ENCODE measurements at places on chromosomes 1 and 21. TPM values are rescaled to one million over a fixed set of nuclear protein-coding genes. Genes with fewer than 3 reads are reported as not detected.

GRCh38 chr21:45948576-45949141, 32.9 kb upstream of the COL6A1 start:
- no peak for DNase-seq

DNA sequence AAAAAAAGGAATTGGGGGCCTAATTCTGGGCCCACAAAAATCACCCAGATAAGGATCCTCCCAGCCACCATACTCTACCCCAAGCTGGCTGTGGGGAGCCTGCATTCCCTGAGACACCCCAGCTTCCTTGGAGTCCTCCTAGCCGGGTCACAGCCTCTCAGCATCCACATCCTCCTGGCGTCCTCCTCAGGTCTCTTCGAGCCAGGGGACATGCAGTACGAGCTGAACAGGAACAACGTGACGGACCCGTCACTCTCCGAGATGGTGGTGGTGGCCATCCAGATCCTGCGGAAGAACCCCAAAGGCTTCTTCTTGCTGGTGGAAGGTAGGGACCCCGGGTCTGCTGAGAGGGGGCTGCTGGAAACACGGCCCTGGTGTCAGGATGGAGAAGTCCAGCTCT, 64.3 kb downstream of the ALPL start:
- no peak for DNase-seq

GRCh38 chr21:42039911-42040351, 29.8 kb upstream of the ZBTB21 start:
- DNase-seq: no peak

- no peak for DNase-seq
Measured at GRCh38 chr1:15023205-15023604, 130.3 kb upstream of the TMEM51 start.

GRCh38 chr1:38997034-38997900, 6.2 kb downstream of the AKIRIN1 start:
- no peak for DNase-seq

- DNase-seq: peak; percentile 91
Measured at GRCh38 chr1:160629286-160630210, 17.3 kb downstream of the SLAMF1 start.

GRCh38 chr1:3215198-3216014, 146.4 kb downstream of the PRDM16 start:
- no peak for DNase-seq

DNA sequence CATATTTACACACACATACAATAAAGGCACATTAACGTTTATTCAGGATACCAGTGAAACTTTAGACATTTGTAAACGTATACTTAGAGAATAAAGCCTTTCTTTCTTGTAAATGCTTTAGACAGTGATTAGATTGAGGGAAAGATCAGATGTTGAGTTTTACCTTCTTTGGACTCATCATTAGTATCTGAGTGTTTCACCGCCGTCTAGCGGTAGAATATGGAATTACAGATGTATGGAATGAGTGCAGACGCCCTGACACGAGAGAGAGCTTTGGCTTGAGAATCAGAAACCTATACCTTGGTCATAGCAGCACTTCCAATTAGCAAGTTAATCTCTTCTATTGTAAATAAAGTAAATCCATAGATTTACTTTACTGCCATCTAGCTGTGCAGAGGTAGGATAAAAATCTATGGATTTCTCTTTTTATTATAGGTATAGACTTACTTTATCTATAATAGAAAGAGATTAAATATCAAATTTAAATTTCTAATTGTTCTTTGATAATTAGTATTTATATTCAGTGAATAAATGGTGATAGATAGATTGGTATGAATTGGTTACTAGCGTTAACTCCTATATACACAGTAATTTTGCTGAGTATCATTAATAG, 12.6 kb downstream of the FLG2 start:
- DNase-seq: peak; percentile 72

- DNase-seq: peak; percentile 69
Measured at GRCh38 chr1:28915031-28915895, 894 bp downstream of the EPB41 start.

GRCh38 chr1:110875216-110875731, 2.3 kb downstream of the CD53 start:
- DNase-seq: peak; percentile 81

GRCh38 chr21:24278711-24279110, 1328.6 kb downstream of the MRPL39 start:
- no peak for DNase-seq

GRCh38 chr21:26169611-26170470, 729 bp downstream of the APP start:
- DNase-seq: peak; percentile 43

DNA sequence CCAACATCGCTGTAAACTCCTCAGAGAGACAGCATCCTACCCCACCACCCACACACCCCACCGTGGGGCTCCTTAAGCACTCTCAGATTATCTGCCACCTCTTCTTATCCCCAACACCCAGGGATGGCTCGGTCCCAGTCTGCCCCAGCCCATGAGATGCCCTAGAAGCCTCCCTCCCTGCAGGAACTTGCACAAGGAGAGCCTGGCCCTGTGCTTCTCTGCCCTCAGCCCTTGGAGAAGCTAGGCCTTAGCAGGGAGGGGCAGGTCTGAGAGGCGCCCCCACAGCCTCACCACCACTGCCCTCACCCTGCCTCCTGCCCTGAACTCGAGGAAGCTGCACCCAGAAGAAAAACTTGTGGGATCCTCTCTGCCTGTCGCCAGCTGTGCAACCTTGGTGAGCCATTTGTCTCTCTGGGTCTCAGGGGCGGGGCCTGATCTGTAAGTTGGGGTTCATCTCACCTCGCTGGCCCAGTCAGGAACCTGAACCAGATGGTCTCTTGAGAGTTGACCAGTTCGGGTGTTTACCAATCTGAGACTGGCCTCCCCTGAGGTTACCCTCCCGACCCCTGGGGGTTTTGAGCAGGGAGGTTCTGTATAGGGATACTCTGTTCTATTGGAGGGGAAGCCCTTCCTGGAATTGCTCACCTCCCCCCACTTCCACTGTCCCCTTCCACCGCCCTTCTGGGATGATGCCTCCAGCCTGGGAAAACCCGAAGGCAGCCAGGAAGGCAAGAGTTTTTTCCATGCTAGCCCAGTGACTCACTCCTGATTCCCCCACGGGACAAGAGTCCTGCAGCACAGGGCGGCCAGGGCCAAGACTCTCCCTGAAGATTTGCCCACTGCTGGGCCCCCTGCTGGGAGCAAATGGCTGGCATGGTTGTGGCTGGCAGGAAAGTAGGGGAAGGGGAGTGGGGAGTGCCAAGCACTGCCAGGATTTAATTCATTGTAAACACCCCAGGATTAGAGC, at the start of gene S100A3:
S100A3 (minus strand) TSS at position 537 of the 967 bp plus-strand sequence. CDS start 773 bp downstream, outside the sequence.
- no peak for DNase-seq

- no peak for DNase-seq
Measured at GRCh38 chr1:232876506-232877364, 71.5 kb downstream of the MAP10 start.

DNA sequence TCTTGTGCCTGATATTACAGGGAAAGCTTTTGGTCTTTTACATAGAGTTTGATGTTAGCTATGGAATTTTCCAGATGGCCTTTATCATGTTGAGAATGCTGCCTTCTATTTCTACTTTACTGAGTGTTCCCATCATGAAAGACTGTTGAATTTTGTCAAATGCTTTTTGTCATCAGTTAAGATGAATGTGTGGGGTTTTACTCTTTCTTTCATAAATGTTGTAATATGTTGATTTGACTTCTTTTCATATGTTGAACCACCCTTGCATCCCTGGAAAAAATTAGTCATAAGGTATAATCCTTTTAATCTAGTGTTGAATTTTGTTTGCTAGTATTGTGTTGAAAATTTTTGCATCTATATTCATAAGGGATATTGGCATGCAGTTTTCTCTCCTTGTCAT, 16.1 kb upstream of the HOOK1 start:
- no peak for DNase-seq

- DNase-seq: no peak
Measured at GRCh38 chr1:4709641-4710040, 55.2 kb downstream of the AJAP1 start.

DNA sequence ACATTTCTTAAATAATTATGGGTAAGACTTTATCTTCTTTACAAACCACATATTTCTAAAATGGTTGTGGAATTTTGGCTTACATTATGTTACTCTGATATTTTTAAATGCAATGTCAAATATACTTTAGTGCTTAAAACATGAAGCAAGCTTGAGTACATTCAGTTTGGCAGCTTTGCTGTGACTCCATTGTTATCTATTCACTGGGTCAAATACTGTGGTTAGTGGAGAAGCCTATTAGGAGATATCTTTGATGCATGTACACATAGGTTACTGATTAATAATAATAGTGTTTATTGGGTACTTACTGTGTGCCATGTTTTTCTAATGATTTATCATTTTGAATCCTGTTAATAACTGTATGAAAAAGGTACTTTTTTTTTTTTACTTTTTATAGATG, 520.4 kb upstream of the B3GALT2 start:
- no peak for DNase-seq

DNA sequence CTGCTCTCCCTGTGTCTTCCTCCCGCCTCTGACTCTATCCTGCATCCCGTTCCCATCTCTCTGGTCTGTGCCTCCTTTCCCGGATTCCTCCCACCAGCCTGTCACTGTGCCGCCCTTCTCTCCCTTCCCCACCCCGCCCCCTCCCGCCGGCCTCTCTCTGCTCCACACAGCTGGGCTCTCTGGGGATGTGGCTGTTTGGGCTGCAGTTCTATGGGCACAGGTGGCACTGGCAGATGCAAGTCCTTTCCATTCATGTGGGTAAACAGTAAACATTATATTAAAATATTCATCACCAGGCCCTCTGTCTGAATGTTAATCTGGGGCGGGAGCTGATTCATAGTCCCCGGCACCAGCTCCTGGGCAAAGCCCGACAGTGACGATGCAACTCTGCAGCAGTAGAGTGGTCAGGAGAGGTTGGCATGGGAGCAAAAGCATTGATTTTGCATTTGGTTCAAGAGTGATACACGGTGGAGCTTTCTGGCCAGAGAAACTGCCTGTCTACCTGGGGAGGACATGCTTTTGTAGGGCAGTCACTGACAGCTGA, 249.3 kb downstream of the TNR start:
- DNase-seq: no peak

DNA sequence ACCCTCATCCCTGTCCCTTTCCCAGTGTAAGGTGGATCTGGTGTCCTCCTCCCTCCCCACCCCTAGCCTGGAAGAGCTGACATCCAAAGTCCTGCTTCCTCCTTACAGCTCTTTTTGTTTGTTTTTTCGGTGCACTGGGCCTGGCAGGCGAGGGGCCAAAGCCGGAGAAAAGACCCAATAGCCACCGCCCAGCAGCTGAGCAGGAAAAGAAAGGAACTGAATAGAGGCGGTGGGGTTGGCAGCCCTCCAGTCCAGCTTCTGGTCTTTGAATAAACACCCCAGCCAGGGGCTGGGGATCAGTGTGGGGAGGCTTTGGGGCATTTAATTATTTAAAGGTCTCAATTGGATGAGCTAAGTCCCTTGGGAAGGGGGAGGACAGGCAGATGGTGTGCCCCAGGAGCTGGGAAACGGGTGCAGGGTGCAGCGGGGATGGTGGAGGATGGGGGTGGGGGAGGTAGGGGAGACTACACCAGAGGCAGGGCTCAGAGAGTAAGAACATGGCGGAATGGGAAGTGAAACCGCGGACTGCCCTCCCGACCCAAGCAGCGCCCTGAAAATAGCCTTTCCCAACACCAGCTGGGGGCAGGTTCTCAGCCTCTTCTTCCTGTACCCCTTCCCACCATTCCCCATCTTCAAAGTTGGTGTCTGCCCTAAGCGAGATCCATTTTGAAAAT, 20.2 kb downstream of the BTG2 start:
- no peak for DNase-seq

DNA sequence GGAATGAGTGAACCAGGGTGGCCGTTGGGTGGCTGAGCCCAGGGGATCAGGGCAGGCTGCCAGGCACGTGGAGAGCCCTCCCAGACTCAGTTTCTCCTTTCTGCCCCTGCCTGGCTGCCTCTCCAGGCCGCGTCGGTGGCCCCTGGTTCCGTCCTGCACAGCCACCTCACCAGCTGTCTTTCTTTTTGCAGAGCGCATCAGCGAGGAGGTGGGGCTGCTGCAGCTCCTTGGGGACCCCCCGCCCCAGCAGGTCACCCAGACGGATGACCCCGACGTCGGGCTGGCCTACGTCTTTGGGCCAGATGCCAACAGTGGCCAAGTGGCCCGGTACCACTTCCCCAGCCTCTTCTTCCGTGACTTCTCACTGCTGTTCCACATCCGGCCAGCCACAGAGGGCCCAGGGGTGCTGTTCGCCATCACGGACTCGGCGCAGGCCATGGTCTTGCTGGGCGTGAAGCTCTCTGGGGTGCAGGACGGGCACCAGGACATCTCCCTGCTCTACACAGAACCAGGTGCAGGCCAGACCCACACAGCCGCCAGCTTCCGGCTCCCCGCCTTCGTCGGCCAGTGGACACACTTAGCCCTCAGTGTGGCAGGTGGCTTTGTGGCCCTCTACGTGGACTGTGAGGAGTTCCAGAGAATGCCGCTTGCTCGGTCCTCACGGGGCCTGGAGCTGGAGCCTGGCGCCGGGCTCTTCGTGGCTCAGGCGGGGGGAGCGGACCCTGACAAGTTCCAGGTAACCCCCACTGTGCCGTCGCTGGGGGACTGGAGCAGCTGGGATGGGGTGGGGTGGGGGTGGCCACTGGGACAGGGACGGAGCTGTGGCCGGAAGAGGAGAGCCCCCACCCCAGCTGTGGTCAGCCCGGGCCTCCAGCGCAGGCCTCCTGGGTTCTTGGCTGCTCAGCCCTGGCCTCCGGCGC, 63.3 kb downstream of the COL18A1 start:
- DNase-seq: no peak

GRCh38 chr1:29181413-29182225, at the start of gene SRSF4:
SRSF4 (minus strand) TSS chr1:29181900; CDS start chr1:29181752, 148 bp downstream.
- peak; percentile 99 for DNase-seq

GRCh38 chr1:214425101-214425500, 126.3 kb downstream of the PTPN14 start:
- no peak for DNase-seq

GRCh38 chr1:172993640-172994039, 57.1 kb downstream of the TNFSF18 start:
- no peak for DNase-seq

DNA sequence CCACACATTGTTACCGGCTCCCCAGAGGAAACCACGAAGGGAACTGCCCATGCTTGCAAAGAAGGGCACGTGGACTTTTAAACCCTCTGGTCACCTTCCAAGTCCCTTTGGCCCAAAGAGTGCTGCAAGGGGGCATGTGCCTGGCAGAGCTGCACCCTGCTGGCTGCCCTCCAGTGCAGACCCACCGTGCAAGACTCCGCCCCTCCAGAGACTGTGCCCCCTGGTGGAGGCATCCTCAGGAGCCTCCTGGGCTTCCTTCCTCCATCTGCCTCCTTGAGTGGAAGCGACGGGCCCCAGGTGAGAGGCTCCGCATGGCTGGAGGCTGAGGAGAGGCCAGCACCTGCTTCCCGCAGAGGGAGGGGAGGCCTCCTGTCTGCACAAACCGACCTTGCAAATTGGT, 100.6 kb downstream of the CRYAA start:
- peak; percentile 31 for DNase-seq

GRCh38 chr1:70458131-70458530, 47.1 kb downstream of the CTH start:
- DNase-seq: no peak

Gene CLIC6
- 0.10 TPM for total RNA-seq

Gene KRTAP6-2
- not detected for total RNA-seq

Gene C8A
- total RNA-seq: not detected

Gene MTX1
- total RNA-seq: 47.4 TPM

Gene IL19
- total RNA-seq: not detected

Gene RPE65
- total RNA-seq: not detected

All from activated naive CD4-positive, alpha-beta T cell treated with anti-CD3 and anti-CD28 coated beads for 36 hours (primary cell).